ENCODE measurements at places on chromosomes 3 and 15.

DNA sequence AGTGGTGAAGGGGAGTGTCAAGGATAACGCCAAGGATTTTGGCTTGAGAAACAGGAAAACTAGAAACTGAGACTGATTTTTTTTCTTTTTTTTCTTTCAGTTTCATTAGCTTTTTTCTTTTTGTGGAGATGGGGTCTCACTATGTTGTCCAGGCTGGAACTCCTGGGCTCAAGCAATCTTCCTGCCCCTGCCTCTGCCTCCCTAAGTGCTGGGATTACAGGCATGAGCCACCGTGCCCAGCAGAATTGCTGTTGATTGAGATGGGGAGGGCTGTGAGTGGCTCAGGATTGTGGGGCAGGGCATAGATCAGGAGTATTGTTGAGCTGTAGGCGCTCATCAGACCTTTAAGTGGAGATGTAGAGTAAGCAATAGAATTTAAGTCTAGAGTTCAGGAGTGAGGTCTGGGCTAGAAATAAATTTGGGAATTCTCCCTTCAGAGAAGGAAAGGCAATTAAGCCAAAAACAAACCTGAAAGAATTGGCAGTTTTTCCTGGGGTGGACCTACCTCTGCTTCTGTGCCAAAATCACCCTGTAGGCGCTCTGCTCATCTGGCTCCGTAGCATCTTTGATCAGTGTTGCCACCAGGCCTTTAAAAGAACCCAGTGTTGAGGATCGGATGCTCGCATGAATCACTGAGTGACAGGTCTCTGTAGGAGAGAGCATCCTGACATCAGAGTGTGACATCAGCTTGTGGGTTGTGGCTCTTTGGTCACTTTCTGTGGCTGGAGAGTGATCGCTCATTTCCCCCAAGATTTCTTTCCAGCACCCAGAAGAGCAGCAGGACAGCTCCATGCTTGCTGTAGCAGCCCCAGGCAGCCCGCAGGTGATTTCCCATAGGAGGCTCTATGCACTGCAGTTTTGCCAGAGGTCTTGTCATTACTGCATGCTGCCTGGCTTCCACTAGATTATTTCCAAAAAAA is 15.8 kb downstream of the ABHD17C start:
- peak; percentile 63 for DNase-seq

GRCh38 chr3:127902486-127902885 is 12.5 kb upstream of the KBTBD12 start:
- no peak for DNase-seq

GRCh38 chr15:26882616-26883365 is 15.9 kb downstream of the GABRA5 start:
- no peak for DNase-seq

DNA sequence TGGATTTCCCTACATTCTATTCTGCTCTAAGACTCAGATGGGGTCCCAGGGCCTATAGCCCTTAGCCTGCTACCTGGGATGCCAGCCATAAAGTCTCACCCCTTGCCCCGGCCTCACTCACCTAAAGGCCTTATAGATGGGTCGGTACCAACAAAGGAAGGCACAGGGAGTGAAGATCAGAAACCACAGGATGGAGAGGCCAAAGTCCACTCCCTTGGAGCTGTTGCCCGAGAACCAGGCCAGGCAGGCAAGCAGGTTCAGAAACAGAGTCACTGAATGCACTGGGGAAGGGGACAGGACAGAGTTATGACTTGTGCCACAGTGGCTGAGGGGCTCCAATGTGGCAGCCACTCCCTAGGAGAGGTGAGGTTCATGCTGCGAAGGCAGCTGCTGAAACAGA is 7.4 kb upstream of the ULK3 start:
- DNase-seq, result no peak

DNA sequence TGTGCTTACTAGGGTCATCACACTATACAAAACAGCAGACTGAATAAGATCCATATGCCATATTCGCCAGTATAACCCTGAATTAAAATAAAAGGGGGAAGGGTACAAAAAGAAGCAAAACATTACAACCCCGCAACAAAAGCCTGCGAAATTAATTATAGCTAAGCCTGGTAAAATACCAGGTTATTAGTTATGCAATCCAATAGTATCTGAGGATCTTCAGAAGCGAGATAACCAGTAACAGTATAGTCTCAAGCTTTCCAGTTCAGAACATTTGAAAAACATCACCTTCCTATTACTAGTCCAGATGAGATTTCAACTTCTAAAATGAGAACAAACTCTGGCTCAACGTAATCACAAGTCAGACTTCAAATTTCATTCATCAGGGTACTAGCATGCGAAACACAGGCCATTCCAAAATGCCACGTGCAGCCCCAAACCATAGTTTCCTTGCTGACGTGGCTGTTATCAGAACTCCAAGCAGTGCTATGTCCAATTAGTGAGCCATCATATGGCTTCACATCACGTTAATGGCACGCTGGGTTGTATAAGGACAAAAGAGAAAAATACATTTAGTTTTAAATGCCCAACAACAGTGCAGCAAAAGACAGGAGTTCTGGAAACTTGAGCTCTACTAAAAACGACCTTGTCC is 1.1 kb downstream of the SSR3 start:
- DNase-seq, result no peak

DNA sequence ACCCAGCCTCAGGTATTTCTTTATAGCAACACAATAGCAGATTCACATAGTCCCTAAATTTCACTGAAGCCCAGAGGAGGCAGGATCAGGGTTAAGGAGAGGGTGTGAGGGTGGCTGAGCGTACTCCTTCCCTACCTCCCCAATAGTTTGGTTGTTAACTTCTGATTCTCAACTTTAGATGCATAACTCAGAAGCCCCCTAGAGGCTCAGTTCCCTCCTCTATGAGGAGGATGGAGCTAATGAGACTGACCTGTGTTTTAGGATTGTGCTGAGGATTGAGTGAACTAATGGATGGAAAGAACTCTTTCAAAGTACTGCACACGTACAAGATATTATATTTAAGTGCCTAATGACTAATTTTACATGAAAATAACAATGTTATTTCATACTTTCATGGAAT is 249.3 kb upstream of the SOX14 start:
- no peak for DNase-seq

- DNase-seq, result no peak
Measured at GRCh38 chr3:176193032-176193730, 1004.1 kb downstream of the TBL1XR1 start.

DNA sequence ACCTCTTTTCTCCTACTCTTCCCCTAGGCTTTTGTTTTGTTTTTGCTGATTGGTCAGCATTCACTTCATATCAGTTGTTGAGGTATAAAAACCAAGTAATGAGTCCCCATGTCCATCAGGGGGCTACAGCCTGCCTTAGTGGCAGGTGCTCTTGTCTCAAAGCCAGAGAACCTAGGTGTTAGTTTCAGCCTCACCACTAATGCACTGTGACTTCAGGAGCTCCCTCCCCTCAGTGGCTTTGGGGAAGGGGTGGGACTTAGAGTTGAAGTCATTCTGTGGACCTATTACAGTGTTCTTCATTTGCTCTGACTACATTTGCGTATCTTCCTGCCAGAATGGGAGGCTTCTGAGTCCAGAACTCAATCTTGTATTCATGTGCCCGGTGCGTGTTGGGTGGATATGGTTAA is 41.6 kb downstream of the NR2C2 start:
- peak; percentile 22 for DNase-seq

DNA sequence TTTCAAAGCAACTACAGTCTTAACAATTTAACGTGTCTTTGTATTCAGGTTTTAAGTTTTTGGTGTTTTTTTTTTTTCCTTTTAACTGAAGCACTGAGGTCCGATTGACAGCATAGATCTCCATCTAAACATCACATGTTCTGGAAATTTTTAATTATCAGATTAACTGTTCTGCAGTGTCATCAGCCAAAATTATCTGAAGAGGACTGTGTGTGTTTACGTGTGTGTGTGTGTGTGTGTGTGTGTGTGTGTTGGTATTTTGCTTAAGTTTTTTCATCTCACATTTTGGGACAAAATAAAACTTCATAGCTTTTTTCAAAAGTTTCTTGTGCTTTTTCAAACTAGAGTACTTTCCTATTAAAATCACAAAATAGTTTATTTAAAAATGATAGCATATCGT is 1.8 kb downstream of the PIK3CA start:
- DNase-seq, result no peak

- no peak for DNase-seq
Measured at GRCh38 chr15:59821286-59821685, 132.2 kb upstream of the BNIP2 start.

DNA sequence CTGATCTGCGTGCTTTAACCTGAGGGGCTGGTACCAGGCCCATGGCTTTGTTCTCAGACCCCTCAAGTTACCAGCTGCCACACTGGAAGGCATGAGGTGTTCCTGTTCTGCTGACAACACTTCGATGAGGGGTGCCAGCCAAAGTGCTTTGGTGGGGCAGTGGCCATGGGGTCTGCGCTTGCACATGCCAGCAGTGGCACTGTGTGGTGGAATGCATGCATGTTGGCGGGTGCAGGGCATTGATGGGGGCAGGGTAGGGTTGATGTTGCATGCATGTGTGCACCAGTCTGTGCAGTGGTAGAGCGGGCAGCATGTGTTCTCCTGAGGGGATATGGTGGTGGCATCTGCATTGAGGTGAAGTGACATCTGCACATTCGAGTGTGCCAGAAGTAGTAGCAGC is 497.0 kb downstream of the SQOR start:
- DNase-seq, result no peak

DNA sequence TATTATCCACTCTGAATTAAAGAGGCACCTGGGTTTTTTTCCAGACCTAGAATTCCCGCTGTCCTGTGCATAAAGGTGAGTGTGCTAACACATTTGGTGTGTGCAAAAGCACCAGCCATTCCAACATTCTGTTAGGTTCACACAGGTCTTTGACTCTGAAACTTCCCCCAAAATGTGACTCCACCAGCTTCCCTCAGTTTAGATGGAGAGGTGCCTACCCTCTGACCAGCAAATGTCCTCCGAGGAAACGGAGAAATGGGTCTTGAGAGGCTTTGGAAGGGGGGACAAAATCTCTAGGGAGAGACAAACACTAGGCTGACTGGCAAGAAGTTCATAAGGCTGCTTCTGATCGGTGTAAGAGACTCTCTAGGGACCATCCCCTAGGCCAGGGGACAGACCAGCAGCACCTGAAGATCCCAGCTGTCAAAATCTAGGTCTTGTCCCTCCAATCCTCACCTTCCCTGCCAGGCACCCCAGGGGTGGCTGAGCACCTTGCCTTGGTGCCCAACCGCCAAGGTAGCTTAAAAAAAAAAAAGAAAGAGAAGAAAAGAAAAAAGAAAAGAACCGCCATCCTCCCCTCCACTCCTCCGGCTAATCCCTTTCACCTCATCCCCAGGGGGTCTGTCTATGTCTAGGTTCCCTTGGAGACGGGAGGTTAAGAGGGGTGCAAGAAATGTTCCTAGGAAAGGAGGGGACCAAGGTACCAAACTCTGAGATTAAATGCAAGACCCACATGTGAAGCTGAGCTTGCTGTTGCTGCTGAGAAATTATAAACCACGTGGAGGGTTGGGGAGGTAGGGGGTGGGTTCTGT is 2.0 kb upstream of the MECOM start:
- no peak for DNase-seq

Measured in stimulated activated CD8-positive, alpha-beta memory T cell treated with anti-CD3 and anti-CD28 coated beads, Interleukin-15, amount 100 ng/mL, for 48 hours (primary cell).